ENCODE measurements at places on chromosomes 6 and 20. TPM values are rescaled to one million over a fixed set of nuclear protein-coding genes. Genes with fewer than 3 reads are reported as not detected.

Gene PARD6B
- total RNA-seq: 30.6 TPM

- DNase-seq: peak; percentile 96
Measured at GRCh38 chr20:57439432-57439831, 48.2 kb downstream of the RBM38 start.

Gene SGK2
- 4.1 TPM for total RNA-seq

DNA sequence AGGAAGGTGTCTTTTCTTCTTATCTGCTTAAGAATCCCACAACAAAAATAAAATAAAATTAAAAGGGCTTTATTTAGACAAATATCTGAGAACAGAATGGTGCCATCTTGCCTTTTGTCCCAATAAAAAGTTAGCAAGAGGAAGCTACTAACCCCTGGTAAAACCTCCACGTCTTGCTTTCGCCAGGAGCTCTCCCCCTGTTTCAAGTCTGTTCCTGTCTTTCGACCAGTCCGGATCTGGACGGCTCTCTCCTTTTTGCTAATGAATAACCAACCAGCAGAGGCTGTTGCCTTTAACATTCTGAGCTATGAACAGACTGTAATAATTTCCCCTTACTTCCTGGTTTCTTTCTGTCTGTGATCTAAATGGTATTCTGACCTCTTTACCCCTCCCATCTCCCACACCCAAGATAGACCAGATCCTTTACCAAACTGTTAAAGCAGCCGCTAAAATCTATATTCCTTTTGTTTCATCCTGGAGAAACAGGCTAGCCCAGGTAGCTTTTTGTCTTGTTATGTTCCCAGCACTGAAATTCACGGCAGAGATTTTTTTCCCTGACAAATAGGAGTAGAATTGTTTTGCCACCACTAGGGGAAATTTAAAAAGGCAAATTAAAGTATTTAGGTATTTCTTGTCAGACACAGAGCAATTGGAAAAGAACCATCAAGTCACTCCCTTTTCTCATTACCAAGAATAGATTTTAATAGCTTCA is at the start of gene FRK:
Gene FRK (minus strand): TSS at position 320 of the 712 bp plus-strand sequence. CDS start 580 bp downstream, outside the sequence.
- no peak for DNase-seq

GRCh38 chr6:47135772-47136171 is 93.6 kb upstream of the ADGRF1 start:
- no peak for DNase-seq

- no peak for DNase-seq
Measured at GRCh38 chr20:1108437-1108920, 9.9 kb upstream of the PSMF1 start.

Gene RBBP8NL
- total RNA-seq: 2.0 TPM

Gene PPT2
- 18.4 TPM for total RNA-seq

DNA sequence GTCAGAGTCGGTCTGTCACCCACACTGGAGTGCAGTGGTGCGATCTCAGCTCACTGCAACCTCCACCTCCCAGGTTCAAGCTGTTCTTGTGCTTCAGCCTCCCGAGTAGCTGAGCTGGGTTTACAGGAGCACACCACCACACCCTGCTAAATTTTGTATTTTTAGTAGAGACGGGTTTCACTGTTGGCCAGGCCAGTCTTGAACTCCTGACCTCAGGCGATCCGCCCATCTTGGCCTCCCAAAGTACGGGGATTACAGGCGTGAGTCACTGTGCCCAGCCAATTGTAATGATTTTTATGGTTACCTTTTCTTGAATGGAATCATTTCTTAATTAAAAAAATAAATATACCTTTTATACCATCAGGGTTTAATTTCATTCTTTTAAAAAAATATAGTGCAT is 105.7 kb downstream of the MTHFD1L start:
- no peak for DNase-seq

Gene SLC52A3
- 7.2 TPM for total RNA-seq

Gene EDN1
- 11.5 TPM for total RNA-seq

DNA sequence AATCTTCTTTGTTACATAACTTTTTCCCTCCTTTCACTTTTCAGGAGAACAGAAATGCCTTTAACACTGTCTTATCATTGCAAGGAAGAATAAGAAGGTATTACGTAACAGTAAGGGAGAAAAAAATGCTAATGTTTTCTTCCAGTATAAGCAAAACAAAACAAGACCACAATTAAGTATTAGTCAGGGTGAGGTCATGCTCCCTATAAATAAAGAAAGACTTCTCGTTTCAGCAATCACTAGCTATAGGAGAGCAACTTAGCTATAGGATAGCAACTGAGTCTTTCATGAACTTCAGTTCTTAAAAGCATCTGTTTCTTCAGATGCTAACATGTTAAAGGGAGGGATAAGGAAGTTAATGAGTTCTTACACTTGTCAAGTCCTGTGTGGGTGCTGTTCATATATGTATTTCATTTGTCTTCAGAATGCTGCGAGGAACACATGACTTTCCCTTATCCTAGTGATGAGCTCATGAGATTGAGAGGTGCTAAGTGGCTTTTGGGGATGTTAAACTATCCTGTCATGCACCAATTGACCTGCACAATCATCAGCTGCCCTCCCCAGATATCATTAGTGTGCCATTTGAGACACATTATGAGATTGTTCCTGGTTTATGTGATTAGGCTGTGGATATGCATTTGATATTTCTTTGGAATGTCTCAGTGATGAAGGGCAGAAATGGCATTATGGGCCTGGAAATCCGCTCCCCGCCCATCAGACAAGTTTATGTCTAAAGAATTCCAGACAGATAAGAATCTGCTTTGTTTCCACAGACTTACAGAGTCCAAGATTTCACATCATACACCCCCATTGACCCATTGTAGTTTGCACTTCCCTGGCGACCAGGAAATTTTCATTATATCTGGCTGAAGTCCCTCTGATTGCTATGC is 37.5 kb downstream of the LAMA4 start:
- no peak for DNase-seq

Gene FAM209B
- not detected for total RNA-seq

DNA sequence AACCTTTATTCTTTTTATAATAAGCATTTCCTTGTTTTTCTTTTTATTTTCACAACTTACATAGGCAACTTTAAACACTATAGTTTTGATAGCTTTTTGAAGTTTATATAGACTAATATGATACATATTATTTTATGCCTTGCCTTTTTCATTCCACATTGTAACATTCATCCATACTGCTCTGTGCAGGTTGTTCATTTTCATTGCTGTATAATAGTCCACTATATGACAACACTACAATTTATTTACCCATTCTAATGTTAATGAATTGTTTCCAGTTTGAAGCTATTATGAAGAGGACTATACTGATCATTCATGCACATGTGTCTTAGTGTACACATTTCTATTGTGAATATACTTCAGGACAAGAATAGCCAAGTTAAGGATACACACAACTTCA is 49.1 kb downstream of the WASF1 start:
- no peak for DNase-seq

DNA sequence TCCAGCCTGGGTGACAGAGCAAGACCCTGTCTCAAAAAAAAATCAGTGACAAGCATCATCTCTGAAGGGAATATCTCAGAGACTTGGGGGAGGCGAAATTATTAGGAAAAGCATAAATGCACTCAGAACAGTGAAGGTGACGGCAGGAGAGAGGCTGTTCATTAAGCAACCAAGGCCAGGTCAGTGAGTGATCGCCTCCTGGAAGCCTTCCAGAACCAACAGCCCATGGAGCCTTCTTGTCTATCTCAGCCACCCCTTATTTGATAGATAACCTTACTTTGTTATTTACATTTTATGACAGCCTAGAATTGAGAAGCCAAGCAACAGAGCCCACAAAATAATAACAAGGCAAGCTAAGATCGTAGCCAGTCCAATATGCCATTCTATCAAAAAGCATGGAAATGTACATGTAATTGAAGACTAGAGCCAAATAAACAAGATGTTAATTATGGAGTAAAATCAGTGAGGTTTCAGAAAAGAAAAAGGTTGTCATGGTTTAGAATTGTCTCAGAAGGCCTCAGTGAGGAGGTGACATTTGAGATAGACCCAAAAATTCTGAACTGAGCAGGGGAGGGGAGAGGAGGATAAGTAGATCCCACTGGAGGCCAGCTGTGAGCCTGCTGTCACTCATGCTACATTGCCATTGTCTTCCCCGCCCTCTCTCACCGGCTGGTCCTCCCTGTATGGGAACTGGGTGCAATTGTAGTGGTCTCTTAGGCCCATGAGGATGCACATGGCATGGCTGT is 17.8 kb downstream of the BNIP5 start:
- no peak for DNase-seq

DNA sequence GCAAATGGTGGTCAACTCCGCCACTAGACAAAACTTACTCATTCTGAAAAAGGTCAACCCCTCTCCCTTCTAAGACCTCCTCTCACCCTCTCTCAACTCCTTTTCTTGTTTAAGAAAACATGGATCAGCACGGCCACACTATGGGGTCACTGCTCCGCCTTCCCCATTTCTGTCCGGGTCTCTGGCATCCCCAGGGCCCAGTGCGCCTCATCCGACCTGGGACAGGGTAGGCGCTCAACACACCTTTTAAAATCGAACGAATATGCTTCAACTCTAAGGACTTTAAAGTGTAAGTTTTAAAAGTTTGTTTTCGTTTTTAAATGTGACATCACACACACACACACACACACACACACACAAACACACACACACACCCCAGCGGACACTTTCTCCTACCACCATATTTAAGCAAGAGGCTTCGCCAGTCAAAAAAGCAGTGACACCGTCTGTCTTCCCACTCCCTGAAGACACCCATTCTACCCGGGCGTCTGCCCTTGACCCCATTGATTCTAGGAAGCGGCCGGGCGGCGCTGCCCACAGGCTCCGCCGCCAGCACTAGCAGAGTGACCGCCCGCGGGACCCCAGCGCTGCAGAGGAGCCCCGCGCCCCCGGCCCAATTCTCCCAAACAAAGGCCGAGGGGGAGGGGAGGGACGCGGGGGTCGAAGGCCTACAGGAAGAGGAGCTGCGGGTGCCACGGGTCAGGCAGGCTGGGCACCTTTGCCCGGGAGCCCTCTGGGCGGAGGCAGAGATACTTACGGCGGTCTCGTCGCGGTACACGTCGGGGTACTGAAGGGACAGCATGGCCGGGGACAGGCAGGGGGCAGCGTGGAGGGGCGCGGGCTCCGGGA is 568 bp downstream of the PREP start:
- DNase-seq: peak; percentile 24

DNA sequence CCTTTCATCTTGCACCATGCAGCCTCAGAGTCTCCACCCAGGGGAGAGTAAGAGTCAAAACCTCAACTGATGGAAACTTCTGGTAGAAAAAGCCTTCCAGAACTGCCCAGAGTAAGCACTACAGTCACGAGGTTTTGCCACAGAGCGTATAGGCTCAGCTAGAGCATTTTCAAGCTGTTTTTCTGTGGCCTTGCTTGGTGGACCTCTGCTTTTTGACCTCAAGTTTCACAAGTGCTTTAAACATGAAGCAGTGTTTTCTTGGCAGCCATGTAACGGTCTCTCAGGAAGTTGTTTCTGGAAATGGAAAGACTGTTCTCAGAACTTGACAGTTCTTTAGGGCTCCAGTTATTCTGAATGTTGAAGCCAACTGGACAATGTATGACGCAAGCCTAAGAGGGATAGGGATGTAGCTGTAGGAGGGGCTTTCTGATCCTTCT is 146.5 kb downstream of the ZDHHC14 start:
- DNase-seq: no peak

- no peak for DNase-seq
Measured at GRCh38 chr20:64063389-64064144, 569 bp downstream of the TCEA2 start.

Gene CPNE5
- total RNA-seq: 0.96 TPM

- no peak for DNase-seq
Measured at GRCh38 chr6:336159-337114, 44.1 kb downstream of the DUSP22 start.

GRCh38 chr20:62002882-62003480 is 62.7 kb downstream of the TAF4 start:
- no peak for DNase-seq

DNA sequence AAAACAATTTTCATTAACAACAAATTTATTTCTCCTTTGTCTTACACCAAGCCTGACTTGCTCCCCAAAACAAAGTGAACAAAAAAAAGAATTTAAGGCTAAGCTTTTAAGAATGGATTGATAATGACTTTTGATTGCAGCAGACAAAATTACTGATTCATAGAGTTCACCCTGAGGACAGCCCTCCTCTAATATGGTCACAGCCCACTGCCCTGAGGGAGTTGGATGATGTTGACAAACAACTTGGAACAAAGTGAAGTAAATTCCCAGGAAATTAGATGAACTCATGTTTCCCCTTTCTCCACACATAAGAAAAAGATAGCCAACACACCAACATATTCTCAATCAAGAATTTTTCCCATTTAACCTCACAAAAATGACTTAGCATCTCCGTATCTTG is 7.7 kb upstream of the ISM1 start:
- no peak for DNase-seq

DNA sequence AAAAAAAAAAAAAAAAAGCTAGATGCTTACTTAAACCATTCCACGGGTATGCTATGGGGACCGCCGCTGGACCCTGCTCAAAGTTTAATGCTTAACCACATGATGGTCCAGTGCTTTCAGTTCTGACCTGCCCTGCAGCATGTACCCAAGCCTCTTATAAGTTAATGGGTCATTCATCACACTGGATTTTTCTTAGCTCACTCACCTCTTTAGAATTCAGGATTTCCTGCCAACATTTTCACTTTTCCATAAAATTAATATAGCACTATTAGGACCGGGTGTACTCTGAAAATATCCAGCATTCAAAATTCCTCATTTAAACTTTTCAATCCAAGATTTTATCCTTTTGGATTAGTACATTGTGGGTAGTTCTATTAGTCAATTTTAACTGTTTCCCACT is 140.8 kb downstream of the ALDH8A1 start:
- no peak for DNase-seq

DNA sequence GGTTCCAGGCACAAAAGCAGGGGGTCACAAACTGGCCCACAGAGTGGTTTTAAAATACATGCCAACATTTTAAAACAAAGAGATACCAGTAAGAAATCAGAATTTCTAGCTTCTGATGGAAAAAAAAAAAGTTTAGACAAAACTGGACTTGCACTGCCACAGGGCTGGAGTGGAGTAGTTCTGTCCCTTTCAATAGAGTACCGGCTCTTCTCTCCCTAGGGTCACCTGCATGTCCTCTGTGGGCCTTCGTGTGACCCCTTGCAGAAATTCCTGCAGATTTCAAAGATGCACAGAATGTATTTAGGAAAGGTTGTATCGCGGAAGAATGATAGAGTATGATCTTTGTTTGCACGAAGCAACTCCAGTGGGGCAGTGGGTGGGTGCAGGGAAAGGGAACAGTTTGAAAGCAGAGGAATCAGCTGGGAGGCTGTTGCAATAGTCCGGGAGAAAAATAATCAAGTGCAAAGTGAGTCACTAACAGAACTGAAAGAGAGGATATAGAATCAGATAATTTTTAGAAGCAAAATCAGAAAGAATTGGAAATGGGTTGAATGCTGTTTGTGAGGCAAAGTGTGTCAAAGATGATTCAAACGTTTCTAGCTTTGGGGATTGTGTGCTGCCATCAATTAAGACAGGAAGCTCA is 97.3 kb upstream of the STXBP5 start:
- DNase-seq: no peak

Gene TENT5A
- total RNA-seq: 42.4 TPM

Gene C20orf202
- total RNA-seq: not detected

Gene GABRR1
- not detected for total RNA-seq

Gene C6orf52
- total RNA-seq: not detected
